ENCODE measurements at places on chromosomes 6 and 20.

- DNase-seq: no peak
These were observed 44.2 kb downstream of the KCNK5 start for GRCh38 chr6:39184906-39185580.

DNA sequence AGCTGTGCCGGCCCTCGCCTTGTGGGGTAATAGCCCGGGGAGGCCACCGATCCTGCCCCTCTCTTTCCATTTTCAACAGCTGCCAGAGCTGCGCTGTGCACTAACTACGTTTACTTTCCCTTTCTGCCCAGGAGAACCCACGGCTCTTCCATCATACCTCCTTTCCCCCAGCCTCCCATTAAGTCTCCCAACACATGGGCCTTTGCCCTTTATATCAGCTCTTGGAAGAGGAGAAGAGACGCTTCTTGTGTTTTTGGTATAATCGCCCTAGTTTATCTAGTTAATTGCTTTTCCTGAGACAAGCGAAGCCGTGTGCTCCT lies 637 bp downstream of the UBR2 start:
- DNase-seq: no peak

DNA sequence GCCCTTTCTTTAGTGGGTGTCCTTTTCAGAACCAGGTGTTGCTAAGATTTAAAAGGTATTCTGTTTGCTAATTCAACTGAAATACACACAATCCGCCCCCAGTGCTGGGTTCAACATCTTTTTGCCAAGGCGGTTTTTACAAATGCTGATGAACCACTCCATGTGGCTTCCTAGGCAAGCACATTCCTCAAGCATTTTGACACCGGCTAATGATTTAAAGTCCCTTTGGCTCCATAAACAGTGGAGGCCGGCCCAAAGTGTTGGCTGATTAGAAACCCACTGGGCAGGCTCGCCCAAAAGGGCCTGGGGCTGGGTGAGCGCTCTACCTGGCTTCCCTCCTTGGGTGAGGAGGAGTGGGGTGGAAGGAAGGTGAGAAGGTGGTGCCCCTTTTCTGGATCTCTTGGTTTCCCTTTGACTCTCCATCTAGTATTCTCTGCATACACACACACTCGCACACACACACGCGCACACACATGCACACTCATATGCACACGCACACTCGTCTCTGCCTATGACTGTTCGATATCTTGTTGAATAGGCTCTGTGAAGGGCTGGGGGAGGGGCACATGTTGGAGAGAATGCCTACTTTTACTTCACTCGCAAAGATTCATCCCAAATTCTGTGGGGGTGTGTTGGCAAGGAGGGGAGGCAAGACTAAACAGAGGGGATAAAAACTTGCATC lies 66.7 kb upstream of the ARMC2 start:
- DNase-seq: peak; percentile 57

GRCh38 chr6:37632291-37632690 lies 65.4 kb downstream of the MDGA1 start:
- DNase-seq: no peak

- DNase-seq: no peak
These were observed 24.6 kb downstream of the FOXA2 start for GRCh38 chr20:22559711-22560318.
